ENCODE measurements at places on chromosomes 2 and 18.

GRCh38 chr18:48018851-48019250, 88.4 kb upstream of the SMAD2 start:
- DNase-seq, result no peak

- no peak for DNase-seq
These were observed 47.8 kb downstream of the ZAP70 start for GRCh38 chr2:97761192-97761591.

GRCh38 chr2:240182001-240182400, 41.5 kb upstream of the OTOS start:
- DNase-seq, result no peak

- no peak for DNase-seq
These were observed 1.8 kb upstream of the ID2 start for GRCh38 chr2:8679827-8680731.

DNA sequence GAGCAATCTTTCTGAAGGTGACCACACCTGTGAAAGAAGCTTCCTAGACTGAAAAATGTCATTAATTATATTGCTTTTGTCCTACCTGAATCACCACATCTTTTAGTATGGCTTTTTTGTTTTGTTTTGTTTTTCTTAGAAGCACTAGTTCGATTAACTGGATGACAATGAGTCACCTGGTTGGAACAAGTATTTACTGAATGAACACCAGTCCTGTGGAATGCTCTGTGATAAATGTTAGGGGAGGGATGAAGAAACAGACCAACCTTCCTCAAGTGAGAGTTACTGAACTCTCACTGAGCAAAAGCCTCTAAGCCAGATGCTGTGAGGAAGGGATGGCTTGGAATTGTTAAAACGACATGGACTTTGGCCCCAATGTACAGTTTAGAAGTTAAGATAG, 26.8 kb upstream of the DCC start:
- DNase-seq, result no peak

- no peak for DNase-seq
These were observed 250.5 kb upstream of the TMEM200C start for GRCh38 chr18:6145645-6146306.

- DNase-seq, result no peak
These were observed 73.3 kb downstream of the FMNL2 start for GRCh38 chr2:152408254-152408653.

DNA sequence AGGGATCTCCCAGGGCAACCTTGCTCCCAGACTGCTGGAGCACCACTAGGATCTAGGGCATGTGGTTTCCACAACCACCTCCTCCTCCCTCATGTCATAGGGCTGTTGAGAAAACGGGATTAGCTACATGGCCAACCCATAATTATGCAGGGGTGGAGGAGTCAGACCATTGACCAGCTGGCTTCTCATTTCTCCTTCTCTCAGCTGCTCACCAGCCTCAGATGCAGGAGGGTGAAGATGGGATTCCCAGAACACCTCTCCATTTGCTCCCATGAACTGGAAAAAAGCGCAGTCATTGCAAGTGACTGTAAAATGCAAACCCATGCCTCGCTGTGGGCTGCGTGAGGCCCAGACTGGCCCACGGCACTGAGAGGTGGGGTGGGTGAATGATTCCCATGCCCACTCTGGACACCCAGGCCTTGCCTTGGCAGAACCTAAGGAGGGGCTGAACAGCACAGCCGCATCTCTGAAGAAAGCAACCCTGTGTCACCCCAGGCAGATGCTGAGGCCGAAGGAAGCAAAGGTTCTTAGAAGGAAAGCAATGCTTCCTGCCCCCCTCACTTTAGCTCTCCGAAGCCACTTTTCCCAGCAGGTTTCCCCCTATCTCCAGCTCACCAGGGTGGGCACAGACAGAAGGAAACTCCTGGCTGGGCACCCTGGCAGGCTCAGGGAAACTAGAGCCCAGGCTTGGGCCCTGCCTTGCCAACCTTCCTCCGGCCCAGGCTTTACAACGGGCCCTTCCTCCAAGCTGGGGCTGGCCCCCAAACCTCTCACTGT, 69.6 kb upstream of the RTN4 start:
- no peak for DNase-seq

DNA sequence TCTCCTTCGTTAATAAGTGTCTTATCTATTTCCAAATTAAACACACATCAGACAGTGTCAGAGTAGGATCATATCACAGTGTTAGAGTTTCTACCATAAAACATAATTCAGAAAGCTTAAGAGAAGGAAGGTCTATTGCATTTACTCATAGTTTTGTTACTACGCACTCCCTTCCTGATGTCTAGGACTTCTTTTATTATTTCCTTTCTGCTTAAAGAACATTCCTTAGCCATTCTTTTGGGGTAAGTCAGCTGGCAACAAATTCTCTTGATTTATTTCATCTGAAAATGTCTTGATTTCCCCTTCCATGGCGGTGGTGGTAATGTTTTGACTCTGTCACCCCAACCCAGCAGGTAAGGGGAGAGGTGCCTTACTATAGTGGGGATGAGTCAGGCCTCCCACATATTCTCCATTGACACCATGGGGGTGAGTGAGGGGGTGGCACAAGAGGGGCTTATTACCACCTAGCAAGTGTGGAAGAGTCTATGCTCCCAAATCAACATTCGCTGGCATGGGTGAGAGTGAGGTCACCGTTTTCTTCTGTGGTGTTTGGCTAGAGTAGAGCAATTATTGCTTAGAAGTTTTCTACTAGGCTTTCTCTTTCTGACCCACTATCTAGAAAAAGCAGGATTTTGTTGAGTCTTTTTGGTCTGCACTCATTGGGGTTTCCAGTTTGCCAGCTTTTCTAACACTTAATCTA, 29.9 kb downstream of the ABCB11 start:
- no peak for DNase-seq

- DNase-seq, result no peak
These were observed 1.2 kb downstream of the CFLAR start for GRCh38 chr2:201116959-201117734.
